DMS53 (cell line): ENCODE measurements at places on chromosomes 7 and 10.

DNA sequence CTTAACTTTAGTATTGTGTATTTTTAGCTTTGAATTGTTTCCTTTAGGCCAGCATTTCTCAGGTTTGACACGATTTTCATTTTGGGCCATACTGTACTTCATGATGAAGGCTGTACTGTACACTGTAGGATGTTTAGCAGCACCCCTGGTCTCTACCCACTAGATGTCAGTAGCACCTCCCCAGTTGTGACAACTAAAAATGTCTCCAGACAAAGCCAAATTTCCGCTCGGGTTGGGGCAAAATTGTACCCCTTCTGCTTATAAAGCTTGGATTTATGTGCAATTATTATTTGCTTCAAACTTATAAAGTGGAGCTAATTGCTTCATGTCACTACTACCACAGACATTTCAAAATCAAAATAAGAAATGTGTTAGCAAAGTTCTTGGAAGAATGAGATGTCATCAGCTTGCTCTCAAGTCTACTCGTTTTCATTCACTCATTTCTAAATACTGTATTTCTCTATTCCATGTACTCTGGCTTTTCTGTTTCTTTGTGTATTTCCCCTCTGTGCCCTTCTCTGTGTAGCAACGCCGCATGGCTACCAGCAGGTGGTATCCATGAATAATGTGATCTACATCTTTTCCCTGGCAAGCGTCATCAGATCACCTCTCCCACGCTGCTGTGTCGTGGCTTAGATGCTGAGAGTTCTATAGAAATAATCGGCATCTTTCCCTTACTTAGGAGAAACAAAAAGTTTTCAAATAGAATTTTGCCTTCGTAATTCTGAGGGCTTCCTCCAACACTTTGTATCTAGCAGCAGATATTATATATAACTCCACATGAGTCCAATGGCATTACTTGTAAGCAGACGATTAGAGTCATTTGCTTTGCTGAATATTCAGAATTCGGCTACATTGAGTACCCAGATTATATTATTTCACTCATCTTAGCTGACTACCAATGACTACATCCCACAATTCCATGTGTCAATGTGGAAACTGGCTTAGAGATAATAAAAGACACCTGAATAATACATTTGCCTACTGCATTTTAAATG is 47.8 kb upstream of the CALCR start:
- peak; percentile 69 for DNase-seq

GRCh38 chr7:147861058-147861716 is 729.4 kb upstream of the C7orf33 start:
- no peak for DNase-seq

GRCh38 chr7:4000139-4000538 is 682.0 kb upstream of the FOXK1 start:
- no peak for DNase-seq

GRCh38 chr10:95536017-95536416 is 25.2 kb downstream of the SORBS1 start:
- no peak for DNase-seq

DNA sequence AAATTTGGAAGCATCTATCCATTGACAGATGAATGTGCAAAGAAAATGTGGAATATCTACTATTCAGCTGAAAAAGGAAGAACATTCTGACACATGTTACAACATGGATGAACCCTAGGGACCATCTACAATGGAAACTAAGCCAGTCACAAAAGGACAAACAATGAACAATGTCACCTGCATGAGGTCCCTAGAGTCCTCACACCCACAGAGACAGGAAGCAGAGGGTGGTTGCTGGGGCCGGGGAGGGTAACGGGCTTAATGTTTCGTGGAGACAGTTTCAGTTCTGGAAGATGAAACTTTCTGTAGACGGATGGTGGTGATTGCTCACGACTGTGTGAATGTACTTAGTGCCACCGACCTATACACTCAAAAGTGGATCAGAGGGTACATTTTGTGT is 282.9 kb downstream of the ADARB2 start:
- peak; percentile 78 for DNase-seq

- DNase-seq = peak; percentile 51
Observed at GRCh38 chr7:27175626-27176523, 1.8 kb upstream of the HOXA10 start.

DNA sequence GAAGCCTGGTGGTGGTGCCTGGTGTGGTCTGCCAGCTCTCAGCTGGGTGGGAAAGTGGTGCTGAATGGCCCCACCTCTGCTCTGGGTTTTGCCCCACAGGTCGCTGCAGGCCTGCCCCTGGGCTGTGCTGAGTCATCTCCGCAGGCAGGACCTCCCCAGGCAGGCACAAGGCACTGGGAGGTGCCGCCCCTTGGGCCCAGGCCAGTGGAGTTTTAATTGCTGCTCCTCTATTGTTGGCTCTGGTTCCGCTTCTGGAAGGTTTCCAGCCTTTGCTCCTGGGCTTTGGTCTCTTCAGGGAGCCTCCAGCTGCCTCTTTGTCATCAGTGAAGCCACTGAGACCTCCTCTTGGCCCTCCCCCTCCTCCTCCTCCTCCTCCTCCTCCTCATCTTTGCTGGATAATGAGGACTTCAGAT is 180.3 kb upstream of the GRB10 start:
- DNase-seq = peak; percentile 88

DNA sequence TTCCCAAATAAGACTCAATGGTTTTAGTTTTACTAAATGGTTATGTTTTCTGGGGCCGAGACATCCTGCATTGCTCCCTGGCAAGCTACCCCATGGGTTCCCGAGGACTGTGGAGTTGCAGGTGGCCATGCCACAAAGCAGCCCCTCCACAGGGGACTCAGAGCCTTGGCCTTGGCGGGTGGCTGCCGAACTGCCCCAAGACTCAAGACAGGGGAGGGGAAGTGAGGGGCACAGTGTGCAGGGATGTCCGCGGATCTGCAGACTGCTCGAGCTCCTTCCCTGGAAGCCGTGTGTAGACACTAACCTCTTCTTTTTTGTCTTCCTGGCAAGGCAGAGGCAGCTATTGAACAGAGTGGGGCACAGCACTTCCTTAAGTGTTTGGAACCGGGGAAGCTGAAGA is 154.6 kb downstream of the EBF3 start:
- DNase-seq = no peak

DNA sequence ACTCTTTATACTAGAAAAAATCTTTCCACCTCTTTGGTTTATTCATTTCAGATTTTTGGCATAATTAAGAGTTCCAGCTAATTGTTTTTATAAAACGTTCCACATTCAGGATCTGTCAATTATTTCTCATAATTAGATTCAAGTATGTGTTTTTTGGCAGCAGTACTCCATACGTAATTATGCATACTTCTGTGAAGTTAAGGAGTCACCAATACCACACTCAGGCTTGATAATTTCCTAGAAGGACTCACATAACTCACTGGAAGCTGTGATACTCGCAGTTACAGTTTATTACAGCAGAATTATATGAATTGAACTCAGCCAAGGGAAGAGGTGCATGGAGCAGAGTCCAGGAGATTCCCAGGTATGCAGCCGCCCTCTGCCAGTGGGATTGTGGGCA is 290.5 kb upstream of the AKR1E2 start:
- no peak for DNase-seq

GRCh38 chr10:123551259-123551658 is 114.9 kb upstream of the GPR26 start:
- DNase-seq = no peak

GRCh38 chr7:27793780-27794179 is 53.8 kb downstream of the TAX1BP1 start:
- no peak for DNase-seq

DNA sequence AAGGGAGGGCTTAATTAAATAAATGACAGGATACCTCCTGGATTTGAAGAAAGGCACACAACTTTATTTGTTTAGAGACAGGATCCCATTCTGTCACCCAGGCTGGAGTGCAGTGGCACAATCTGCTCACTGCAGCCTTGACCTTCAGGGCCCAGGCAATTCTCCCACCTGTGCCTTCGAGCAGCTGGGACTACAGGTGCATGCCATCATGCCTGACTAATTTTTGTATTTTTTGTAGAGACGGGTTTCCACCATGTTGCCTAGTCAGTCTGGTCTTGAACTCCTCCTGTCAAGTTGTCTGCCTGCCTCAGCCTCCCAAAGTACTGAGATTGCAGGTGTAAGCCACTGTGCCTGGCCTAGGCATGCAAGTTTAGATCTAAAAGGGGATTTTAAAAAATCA is 272.7 kb upstream of the MBL2 start:
- DNase-seq = peak; percentile 72

GRCh38 chr7:101553018-101553770 is 75.9 kb downstream of the MYL10 start:
- no peak for DNase-seq

DNA sequence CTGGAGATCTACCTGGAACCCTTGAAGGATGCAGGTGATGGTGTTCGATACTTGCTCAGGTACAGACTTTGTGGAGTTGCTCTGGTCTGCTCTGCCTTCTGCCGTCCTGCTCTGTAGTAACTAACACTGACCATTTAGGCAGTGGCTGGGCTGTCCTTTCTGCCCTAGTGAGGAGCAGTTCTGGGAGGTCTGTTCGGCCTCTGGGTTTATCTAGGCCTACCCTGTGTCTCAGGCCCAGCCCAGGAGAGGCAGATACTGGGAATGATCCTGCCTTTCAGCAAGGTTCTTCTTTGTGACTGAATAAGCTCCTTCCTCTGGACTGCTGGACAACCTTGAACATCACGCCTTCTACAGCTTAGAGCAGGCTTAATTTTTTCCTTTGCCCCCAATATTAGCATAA is 1.7 kb downstream of the ZFYVE27 start:
- no peak for DNase-seq

DNA sequence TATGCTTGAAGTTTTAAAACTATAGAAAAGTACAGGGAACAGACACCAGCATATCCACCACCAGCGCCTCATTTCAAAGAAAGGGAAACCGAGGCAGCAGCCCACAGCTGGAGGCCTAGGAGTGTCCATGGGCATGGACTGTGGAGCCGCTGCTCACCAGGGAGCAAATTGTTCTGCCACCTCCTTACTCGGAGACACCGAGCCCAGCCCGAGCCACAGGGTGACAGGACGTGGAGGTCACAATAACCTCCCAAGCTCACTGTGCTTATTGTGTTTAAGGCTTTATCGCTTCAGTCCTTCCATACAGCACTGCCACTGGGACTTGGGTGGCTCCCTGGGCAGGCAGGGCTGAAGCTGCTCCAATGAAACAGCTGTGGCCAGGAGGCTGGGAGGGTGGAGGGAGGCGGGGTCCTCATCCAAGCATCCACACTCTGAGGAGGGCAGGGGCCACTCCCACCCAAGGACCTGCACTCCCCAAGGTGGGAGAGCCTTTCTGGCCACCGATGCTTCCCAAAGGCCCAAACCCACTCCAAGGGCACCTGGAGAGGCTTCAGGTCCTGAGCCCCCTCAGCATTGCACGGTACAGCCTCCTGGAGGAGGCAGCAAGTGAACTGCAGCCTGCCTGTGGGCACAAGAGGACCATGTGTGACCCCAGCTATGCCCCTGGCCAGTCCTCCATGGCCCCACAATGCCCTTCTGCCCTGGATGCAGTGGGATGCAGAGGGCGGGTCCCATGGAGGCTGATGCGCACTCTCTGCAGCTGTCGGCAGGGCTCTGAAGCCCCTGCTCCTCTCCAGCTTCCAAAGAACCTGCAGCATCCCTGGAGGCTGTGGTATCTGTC is 38.7 kb upstream of the RET start:
- no peak for DNase-seq

- DNase-seq = no peak
Observed at GRCh38 chr7:149442924-149443323, 17.9 kb downstream of the ZNF777 start.

DNA sequence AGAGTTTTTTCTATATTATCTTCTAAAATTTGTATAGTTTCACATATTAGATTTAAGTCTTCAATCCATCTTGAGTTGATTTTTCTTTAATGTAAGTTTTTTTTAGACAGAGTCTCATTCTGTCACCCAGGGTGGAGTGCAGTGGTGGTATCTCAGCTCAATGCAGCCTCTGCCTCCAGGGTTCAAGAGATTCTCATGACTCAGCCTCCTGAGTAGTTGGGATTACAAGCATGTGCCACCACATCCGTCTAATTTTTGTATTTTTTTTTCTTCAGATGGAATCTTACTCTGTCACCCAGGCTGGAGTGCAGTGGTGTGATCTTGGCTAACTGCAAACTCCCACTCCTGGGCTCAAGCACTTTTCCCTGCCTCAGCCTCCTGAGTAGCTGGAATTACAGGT is 143.4 kb upstream of the ZNF92 start:
- DNase-seq = no peak

DNA sequence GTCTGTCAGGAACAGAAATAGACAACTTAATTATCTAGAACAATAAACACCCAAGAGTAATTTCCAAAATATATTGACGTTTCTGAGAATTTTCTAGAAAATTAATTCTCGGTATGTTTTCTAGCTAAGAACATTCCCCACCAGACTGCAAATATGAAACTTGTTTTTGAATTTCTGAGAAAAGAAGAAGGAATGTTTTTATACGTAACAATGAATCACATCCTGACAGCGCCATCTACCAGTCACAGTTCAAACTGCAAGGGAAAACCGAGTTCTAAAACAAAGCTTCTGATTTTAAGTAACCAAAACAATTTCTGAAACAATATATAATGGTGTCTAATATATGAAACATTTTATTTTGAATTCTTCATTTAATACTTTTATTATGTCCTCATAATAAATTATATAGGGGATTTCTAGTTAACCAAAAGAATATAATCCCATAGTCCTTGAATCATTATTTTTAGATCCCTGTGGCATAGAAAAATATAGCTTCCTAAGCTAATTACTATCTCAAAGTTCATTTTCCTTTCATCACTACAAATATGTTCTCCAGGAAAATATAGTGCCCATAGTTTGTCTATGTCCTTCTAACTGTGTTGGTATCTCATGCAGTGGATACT is 34.5 kb upstream of the MEOX2 start:
- DNase-seq = peak; percentile 64

GRCh38 chr7:20513341-20513740 is 102.1 kb upstream of the ABCB5 start:
- no peak for DNase-seq

DNA sequence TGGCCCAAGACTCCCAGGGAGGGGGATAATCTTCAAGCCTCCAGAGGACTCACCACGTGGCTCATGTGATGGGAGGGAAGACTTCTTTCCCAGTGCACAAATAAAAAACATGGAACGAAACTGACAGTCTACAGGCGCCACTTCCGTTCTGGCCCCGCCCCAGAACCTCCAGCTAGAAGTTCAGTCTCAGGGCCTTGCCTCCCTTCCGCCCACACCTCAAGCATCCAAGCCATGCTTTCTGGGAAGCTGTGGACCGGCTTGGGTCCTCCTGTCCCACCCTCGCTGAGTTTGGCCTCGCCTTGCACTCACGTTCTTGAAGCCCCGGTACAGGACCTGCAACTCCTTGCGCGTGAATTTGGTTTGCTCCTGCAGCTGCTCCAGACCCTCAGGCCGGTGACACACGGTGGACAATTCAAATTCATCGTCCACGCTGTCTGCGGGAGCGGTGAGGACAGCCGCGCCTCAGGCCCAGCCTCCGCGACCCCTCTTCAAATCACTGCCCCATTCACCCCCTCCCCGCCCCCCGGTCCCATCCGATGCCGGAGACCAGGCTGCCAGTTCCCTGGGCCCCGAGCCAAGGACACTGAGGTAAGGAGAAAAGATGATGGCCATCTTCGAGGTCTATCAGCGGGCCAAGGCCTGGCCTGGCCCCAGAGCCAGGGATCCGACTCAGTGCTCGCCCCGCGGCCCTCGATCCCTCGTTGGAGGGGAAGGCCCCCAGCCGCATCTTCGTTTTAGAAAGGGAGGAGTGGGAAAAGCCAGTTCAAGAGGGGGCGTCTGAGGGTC is 10.7 kb upstream of the OGA start:
- no peak for DNase-seq
